Naive thymus-derived CD4-positive, alpha-beta T cell (primary cell): ENCODE measurements at places on chromosomes 4 and X. TPM values are rescaled to one million over a fixed set of nuclear protein-coding genes. Genes with fewer than 3 reads are reported as not detected.

Gene ZIC3
- polyA plus RNA-seq = not detected

Gene XK
- polyA plus RNA-seq = not detected

Gene ABCG2
- not detected for polyA plus RNA-seq

Gene TMEM156
- 37.0 TPM for polyA plus RNA-seq

Gene GAGE12J
- polyA plus RNA-seq = not detected

Gene FGFBP2
- 1.3 TPM for polyA plus RNA-seq

Gene IL3RA
- 0.16 TPM for polyA plus RNA-seq

Gene EFNB1
- polyA plus RNA-seq = 5.1 TPM

Gene ADAM29
- polyA plus RNA-seq = not detected
